NCI-H510A treated with DMSO at 0.1 percent for 48 hours (cell line): ENCODE measurements at places on chromosomes 1 and 21.

- DNase-seq: no peak
These were observed 138.4 kb upstream of the TIAM1 start for GRCh38 chr21:31482460-31482859.

DNA sequence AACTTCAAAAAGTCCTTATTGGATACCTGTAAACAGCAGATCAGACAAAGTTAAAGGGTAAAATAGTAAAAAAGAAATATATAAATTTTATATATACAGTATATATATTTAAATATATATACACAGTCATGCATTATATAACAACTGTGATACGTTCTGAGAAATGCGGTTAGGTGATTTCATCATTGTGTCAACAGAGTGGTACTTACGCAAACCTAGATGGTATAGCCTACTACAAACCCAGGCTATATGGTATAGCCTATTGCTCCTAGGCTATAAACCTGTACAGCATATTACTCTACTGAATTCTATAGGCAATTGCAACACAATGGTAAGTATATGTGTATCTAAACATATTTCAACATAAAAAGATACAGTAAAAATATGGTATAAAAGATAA lies 222.7 kb downstream of the NUF2 start:
- DNase-seq: peak; percentile 68

- no peak for DNase-seq
These were observed 142.9 kb upstream of the KRTAP19-8 start for GRCh38 chr21:31181082-31181750.

- no peak for DNase-seq
These were observed 174.8 kb downstream of the CLIC6 start for GRCh38 chr21:34843562-34843961.

GRCh38 chr1:44059212-44059611 lies 27.9 kb upstream of the SLC6A9 start:
- DNase-seq: no peak
